ENCODE measurements at places on chromosomes 2 and 18. TPM values are rescaled to one million over a fixed set of nuclear protein-coding genes. Genes with fewer than 3 reads are reported as not detected.

DNA sequence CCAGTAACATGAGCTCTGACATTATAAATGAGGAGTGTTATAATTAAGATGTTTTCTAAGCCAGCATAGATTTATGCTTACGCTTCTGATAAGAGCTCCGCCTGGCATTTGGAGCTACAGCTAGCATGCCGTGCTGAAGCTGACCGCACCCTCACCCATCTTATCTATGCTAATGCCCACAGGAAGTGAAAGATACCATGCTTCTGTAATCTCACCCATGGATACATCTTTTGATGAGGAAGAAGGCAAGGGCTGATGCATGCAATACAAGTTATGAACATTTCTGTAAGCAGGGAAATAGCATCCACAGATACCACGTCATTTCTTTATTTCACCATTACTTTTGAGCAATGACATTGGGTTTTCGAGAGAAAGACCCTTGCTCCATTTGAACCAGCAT is 82.3 kb downstream of the ARL4C start:
- no peak for DNase-seq

GRCh38 chr2:126698376-126698775 is 42.4 kb downstream of the GYPC start:
- no peak for DNase-seq

GRCh38 chr2:128710729-128711128 is 392.1 kb upstream of the HS6ST1 start:
- no peak for DNase-seq

Gene ALPP
- polyA plus RNA-seq = not detected

DNA sequence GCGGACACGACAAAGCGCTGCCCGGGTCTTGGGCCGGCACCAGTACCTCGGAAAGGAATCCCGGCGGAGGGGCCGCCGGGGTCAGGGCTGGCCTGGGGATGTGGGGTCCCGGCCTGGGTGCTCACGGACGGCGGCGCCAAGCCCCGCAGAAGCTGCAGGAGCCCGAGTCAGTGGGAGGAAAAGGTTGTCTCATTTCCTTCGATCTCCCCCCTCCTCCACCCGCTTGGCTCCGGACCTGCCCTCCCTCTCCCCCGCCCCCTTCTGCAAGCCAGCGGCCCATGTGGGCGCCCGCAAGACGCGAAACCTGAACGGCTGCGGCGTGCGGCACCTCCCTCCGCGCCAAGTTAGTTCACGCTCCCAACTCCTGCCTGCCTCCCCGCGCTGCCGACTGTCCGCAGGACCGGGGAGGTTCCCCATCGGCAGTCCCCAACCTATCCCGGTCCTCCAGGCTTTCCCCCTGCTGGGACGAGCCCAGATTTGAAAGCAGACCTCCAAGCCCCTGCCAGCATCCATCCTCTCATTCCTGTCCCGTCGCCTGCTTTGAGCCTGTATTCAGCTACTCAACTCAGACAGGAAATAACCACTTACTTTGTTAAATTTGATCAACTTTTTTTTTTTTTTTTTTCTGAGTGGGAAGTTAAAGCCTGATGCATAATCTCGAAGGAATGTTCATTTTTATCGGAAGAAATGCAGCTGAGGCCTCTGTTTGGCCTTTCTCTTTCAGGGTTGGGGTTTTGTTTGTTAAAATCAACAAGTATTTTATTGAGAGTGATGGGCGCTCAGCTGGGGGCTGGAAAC is at the start of gene EVA1A:
EVA1A (minus strand) TSS at position 172 of the 798 bp plus-strand sequence. CDS start 42,799 bp downstream, outside the sequence.
- peak; percentile 41 for DNase-seq

Gene DCC
- polyA plus RNA-seq = not detected

DNA sequence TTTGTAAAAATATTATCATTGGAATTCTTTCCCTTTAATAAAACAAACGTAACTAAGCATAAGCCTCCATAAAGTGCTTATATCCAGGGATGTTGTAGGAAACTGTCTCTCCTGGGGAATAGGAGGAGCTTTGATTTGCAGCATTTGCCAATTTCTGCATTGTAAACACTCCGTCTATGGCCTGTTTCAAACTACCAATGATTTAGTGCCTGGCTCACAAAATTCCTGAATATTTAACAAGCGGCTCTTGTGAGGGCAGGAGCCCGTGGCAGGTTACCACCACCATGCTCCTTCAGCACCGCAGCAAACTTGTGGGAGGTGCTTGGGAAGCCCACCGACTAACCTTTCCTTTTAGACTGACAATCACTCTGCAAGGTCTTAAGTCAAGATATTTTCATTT is 520.3 kb downstream of the SOX11 start:
- DNase-seq = no peak

DNA sequence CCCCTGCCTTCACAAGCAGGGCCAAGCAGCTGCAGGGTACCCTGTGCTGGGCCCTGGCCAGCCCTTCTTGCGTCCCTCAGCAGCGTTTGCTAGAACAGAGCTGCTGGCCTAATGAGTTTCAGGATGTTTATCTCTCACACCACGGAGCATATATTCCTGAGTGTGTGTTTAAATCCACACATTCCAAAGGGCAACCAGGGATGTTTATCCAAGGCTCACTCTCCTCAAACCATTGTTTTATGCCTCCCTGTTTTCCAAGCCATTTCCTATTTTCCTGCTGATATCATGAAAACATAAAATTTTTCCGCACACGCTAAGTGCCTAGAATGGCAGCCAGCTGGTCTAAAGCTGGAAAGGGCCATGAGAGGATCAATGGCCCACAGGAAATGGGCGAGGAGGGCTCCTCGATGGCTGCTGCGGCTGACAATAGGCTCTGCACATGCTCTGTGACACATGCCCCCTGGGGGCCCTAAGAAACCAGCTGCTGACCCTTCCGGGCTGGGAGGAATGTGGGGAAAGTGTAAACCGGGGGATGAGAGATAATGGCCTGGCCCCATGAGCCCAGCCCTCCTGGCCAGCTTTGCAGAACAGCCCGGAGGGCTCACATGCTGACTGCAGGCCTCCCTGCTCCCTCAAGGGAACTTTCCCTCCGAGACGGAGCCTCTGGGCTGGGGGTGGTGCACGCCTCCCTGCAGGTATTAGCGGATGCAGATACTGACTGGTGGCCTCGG is 194.0 kb downstream of the NDUFA10 start:
- DNase-seq = no peak

Gene CPO
- polyA plus RNA-seq = 0.10 TPM

DNA sequence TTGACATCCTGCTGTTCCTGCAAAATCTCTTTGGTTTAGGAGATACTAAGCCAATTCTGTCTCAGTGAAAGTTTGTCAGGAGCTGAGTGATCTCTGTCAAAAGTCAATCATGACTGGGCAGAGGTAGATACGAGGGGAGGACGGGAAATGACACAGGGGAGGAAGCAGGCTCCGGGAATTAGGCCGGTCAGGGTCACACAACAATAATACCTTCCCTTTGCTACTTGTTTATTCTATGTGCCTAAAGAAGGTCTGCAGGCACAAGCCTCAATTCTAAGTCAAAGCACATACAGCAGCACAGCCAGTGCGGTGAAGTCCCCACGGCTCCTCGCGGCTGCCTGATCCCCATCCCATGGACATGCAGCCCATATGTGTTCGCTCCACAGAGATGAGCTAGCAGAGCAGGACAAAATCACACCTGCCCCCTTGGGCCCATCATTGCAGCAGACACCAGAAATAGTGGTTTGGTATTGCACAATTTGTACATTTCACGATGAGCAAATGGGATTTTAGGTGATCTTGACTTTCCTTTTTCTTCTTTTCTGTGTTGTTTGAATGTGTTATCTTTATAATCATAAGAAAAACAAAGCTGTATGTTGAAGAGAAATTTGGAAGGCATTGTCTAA is 141.4 kb downstream of the VAPA start:
- DNase-seq = no peak

Gene LIPG
- 0.04 TPM for polyA plus RNA-seq

DNA sequence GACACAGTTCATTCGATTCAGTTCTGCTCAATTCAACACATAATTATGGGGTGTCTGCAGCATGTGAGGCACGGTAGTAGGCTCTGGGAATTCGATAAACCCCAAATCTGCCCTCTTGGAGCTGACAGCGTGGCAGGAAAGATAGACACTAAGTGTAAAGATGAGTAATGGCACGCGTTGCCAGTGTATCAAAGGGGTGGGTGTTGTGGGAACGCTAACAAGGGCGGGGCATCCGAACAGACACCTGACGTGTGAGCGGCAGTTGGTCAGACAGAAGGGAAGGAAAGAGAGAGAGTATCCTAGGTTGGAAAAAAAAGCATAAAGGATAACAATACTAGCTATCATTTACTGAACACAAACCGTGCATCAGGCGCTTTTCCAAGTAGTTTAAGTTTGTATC is 125.7 kb upstream of the HAAO start:
- DNase-seq = no peak

Gene RNF125
- 2.8 TPM for polyA plus RNA-seq

Gene UCN
- polyA plus RNA-seq = 1.4 TPM

GRCh38 chr2:155687181-155687580 is 645.3 kb downstream of the NR4A2 start:
- no peak for DNase-seq

Gene ALK
- not detected for polyA plus RNA-seq

DNA sequence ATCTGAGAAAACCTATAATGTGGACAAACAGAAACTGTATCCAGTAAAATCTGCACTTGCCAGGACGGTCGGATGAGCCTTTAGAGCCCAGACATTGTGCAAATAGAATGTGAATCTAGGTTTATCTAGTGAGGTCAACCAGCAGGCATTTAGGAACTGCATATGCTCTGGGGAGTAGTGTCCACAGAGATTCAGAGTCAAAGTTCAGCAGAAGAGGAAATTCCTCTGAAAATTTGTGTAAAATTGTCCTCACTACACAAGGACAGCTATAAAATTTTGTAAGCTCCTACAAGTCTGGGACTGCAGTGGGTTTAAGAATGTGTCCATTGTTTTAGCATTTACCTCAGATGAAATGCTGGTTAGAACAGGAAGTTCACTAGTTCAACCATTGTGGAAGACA is 9.8 kb upstream of the NDUFV2 start:
- no peak for DNase-seq

Gene CTIF
- polyA plus RNA-seq = 63.7 TPM

Gene SPATA3
- polyA plus RNA-seq = not detected

Gene REEP1
- 13.6 TPM for polyA plus RNA-seq

DNA sequence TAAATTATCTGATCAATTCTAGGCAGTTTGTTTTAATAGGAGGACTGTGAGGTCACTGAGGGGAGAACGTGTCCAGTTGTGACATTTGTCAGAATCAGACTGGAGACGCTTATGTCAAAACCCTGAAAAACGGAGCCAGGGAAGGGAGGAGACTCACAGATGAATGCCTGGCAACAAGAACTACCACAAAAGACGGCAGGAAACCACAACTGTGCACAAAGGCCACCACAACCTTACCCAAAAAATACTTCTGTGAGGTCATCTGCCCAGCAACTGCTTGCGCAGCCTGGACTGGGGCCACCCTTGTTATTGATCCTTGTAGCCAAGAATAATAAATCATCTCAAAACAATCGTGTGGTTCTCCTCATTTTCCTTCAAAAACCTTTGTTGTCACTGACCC is 173.0 kb upstream of the ALKAL2 start:
- no peak for DNase-seq

DNA sequence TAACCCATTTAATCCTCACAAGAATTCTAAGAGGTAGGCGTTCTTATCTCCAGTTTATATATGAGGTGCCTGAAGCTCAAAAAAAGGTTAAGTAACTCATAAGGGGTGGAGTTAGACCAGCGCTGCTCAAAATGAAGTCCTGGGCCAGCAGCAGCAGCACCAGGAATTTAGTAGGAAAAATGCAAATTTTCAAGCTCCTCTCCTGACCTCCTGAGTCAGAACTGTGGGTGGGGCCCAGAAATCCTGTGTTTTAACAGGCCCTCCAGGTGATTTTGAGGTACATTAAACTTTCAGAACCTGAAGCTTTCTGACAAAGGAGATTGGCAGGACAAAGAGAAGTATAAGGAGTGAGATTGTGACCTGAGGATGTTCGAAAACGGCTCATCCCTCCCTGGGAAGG is 66.0 kb upstream of the CCDC85A start:
- no peak for DNase-seq

GRCh38 chr2:103529798-103530502 is 768.1 kb downstream of the TMEM182 start:
- no peak for DNase-seq

- DNase-seq = no peak
These were observed 165.8 kb downstream of the UBE2E3 start for GRCh38 chr2:181146171-181146570.

Gene XPO1
- 110 TPM for polyA plus RNA-seq

GRCh38 chr2:219025637-219026585 is 15.4 kb downstream of the CFAP65 start:
- DNase-seq = no peak

Gene CNDP1
- 0.03 TPM for polyA plus RNA-seq

DNA sequence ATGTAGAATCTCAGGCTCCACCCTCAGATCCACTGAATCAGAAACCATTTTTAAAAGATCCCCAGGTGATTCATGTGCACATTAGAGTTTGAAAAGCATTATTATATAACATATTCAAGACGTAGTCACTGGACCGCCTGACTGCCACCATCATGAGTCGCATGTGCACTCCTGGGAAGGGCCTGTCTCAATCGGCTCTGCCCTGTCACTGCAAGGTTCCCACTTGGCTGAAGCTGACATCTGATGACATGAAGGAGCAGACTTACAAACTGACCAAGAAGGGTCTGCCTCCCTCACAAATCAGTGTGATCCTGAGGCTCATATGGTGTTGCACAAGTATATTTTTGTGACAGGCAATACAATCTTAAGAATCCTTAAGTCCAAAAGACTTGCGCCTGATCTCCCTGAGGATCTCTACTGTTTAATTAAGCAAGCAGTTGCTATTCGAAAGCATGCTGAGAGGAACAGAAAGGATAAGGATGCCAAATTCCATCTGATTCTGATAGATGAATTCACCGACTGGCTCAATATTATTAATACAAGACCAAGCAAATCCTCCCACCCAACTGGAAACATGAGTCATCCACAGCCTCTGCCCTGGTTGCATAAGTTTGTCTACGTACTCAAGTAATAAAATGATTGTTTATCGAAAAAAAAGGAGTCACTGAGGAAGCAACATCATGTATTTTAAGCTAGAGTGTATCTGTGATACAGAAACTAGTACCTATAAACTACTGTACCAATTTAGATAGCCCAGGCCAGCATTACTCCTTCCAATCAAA is 26.2 kb downstream of the ATAD2B start:
- DNase-seq = no peak

DNA sequence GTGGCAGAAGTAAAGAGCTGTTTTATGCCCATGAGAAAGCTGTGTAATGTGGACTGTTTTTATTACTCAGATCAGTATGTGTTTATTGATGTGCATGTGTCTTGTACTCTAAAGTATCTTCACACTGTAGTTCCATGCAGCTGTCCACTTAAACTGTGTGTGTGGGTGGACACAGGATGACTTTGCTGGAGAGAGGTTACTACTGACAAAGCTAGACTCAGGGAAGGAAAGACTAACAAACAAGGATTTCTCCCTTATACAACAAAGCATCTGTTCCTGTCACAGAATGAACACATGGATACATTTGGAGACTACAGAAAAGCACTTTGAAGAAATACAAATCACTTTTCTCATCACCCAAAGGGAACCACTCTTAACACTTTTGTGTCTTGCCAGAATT is 10.0 kb downstream of the FHOD3 start:
- DNase-seq = no peak

All from heart left ventricle (tissue), 16 donors.